ENCODE measurements at places on chromosomes 13 and 19. TPM values are rescaled to one million over a fixed set of nuclear protein-coding genes. Genes with fewer than 3 reads are reported as not detected.
A peak's percentile ranks its signal among the peaks of the same experiment; 100 is the strongest.

DNA sequence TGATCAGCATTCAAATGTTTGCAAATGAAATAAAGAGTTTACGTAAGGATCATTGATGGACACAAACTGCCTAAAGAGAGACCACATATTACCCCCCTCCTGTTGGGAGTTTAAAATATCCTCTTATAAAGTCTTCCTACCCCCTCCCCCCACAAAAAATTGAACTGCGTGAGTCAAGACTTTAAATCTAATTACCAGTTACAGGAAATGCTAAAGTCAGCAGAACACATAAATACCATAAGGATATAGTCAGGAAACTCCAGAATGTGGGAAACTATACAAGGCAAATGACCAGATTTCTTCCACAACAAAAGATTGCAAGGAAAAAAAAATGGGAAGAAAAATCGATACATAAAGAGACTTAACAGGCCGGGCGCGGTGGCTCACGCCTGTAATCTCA is 44.4 kb upstream of the FARP1 start:
- no peak overlapping the region for H3K4me3 ChIP-seq
- H3K27me3 ChIP-seq = no peaks in the 10 kb centered on the region
- H3K4me1 ChIP-seq = no peaks in the 10 kb centered on the region
- H3K36me3 ChIP-seq = no peaks in the 10 kb centered on the region
- H3K27ac ChIP-seq = no peak overlapping the region

GRCh38 chr13:59346999-59347723 is 816.6 kb downstream of the DIAPH3 start:
- no peaks in the 10 kb centered on the region for H3K4me1 ChIP-seq
- no peak overlapping the region for H3K4me3 ChIP-seq
- H3K27me3 ChIP-seq = no peaks in the 10 kb centered on the region
- H3K36me3 ChIP-seq = no peaks in the 10 kb centered on the region
- H3K27ac ChIP-seq = no peak overlapping the region

Gene CERS1
- total RNA-seq = 0.20 TPM

GRCh38 chr19:18596752-18597157 is 8.2 kb downstream of the REX1BD start:
- H3K36me3 ChIP-seq = no peaks in the 10 kb centered on the region
- peaks cover 8% of the 10 kb centered on the region for H3K4me1 ChIP-seq
- no peak overlapping the region for H3K27ac ChIP-seq
- no peaks in the 10 kb centered on the region for H3K27me3 ChIP-seq
- no peak overlapping the region for H3K4me3 ChIP-seq

DNA sequence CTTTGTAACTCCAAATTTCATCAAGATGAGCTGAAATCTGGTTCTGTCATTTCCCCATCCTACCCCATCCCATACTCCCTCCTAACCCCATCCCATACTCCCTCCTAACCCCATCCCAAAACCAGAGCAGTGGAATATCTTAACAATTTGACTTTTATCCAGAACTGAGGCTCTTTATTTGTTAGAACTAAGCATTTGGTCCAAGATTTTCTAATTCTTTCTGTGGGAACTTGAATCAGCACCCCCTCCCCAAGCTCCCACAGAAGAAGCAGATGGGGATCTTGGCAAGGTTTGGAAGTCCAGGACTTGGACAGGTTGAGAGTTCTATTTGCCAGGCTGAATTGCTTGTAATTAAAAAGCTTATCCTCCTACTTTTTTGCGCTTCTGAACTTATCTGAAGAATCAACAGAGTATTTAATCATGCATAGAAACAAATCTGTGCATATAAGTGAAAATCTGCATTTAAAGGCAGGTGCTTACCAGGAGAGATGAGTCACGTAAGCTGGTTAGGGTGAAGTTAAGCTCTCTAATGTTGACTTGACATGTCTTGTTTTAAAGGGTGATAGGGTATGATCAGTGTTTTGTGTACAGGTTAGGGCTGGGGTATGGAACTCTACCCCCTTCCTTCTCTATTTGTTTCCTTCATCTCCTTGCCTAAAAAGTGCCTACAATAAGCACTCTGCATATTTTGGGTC is 111.1 kb downstream of the COG6 start:
- no peak overlapping the region for H3K27ac ChIP-seq
- no peak overlapping the region for H3K4me3 ChIP-seq
- no peak for DNase-seq
- H3K36me3 ChIP-seq = no peaks in the 10 kb centered on the region

DNA sequence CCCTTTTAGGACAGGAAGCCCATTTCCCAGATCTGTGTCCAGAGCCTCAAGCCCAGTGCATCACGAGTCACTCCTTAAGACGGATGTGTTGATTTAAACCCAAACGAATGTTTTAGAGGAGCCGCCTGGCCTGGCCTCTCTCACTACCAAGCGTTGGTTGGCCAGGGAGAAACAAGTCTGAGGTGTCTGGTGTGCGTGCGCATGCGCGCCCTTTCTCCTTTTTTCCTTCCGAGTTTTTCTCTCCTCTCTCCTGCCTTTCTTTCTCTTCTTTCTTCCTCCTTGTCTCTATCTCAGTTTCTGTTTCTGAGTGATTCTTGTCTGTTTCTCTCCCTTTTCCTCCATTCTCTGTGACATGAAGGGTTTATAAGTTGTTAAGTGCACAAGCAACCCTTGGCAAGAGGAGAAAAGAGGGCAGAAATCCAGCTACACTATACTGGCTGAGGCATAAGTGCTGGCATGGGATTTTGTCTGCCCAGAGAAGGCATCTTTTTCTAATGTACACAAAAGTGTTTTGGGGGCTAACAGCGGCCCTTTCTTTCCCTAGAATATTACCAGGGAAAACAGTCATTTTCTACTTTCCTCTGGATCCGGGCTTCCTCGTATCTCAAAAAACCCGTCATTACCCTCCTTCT is 170.5 kb downstream of the DNAJC15 start:
- no peaks in the 10 kb centered on the region for H3K27me3 ChIP-seq
- no peak for DNase-seq
- H3K4me3 ChIP-seq = no peak overlapping the region
- no peaks in the 10 kb centered on the region for H3K4me1 ChIP-seq

- no peaks in the 10 kb centered on the region for H3K36me3 ChIP-seq
- no peaks in the 10 kb centered on the region for H3K4me1 ChIP-seq
- no peak overlapping the region for H3K27ac ChIP-seq
- no peak for DNase-seq
These were observed 494.9 kb downstream of the GPC6 start for GRCh38 chr13:93721483-93721882.

DNA sequence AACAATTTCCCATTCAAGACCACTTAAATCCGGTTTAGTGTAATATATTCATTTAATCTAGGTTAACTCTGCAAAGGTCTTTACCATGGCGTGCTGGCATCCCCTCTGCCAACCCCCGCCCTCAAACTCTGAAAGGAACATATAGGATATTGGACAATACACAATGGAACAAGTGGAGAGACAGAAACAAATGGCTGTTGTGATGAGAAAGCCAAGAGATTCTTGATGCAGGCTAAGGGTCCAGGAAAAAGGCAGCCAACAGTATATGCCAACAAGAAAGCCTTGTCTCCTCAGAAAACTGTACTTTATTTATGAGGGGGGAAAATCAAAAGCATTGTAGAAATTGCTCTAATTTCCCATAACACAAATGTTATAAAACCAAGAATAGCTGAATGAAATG is 407.3 kb upstream of the SGCG start:
- H3K4me3 ChIP-seq = no peak overlapping the region
- H3K27me3 ChIP-seq = no peaks in the 10 kb centered on the region
- H3K27ac ChIP-seq = no peak overlapping the region
- H3K36me3 ChIP-seq = no peaks in the 10 kb centered on the region

- no peak overlapping the region for H3K4me3 ChIP-seq
- no peak overlapping the region for H3K27ac ChIP-seq
- DNase-seq = no peak
- peaks cover 35% of the 10 kb centered on the region for H3K4me1 ChIP-seq
These were observed 17.7 kb downstream of the PLEKHF1 start for GRCh38 chr19:29683009-29683408.

GRCh38 chr19:40279761-40280607 is 5.2 kb downstream of the AKT2 start:
- no peak for DNase-seq
- peaks cover 30% of the 10 kb centered on the region for H3K4me1 ChIP-seq
- H3K4me3 ChIP-seq = no peak overlapping the region
- H3K36me3 ChIP-seq = no peaks in the 10 kb centered on the region
- peak overlapping the region; percentile 35 for H3K27ac ChIP-seq

Gene ELSPBP1
- not detected for total RNA-seq

GRCh38 chr19:46785054-46785979 is 3.1 kb downstream of the SLC1A5 start:
- DNase-seq = no peak
- peaks cover 25% of the 10 kb centered on the region for H3K4me1 ChIP-seq
- peaks cover 37% of the 10 kb centered on the region for H3K36me3 ChIP-seq
- peak overlapping the region; percentile 65 for H3K4me3 ChIP-seq
- H3K27ac ChIP-seq = peak overlapping the region; percentile 85

DNA sequence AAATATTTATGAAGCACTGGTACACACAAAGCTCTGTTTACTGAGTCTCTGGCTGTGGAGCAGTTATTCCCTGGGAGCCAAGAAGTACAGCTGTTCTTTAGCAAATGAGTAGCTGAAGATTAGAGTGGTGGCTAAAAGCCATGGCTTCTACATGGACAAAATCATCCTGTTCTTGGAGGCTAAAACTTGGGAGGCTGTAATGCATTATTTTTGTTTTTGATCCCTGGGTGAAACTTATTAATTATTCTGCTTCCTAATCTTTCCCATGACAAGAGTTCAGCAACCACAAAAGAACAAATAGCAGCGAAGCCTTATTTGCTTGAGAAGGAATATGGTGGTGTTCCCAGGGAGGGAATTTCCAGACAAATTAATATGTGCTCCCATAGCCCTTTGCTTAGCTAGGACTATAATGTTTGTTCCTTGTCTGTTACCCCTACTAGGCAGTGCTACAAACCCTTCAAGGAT is 109.5 kb downstream of the DCT start:
- H3K27me3 ChIP-seq = no peaks in the 10 kb centered on the region
- DNase-seq = no peak
- no peak overlapping the region for H3K27ac ChIP-seq
- no peaks in the 10 kb centered on the region for H3K36me3 ChIP-seq
- no peak overlapping the region for H3K4me3 ChIP-seq

Gene NLRP12
- 12.2 TPM for total RNA-seq

Gene KISS1R
- total RNA-seq = not detected

Gene ERICH4
- total RNA-seq = not detected

- H3K4me1 ChIP-seq = no peaks in the 10 kb centered on the region
- no peak for DNase-seq
- H3K27me3 ChIP-seq = peaks cover 6% of the 10 kb centered on the region
- H3K36me3 ChIP-seq = no peaks in the 10 kb centered on the region
- no peak overlapping the region for H3K27ac ChIP-seq
- no peak overlapping the region for H3K4me3 ChIP-seq
These were observed 167.2 kb downstream of the UQCRFS1 start for GRCh38 chr19:29045679-29046254.

DNA sequence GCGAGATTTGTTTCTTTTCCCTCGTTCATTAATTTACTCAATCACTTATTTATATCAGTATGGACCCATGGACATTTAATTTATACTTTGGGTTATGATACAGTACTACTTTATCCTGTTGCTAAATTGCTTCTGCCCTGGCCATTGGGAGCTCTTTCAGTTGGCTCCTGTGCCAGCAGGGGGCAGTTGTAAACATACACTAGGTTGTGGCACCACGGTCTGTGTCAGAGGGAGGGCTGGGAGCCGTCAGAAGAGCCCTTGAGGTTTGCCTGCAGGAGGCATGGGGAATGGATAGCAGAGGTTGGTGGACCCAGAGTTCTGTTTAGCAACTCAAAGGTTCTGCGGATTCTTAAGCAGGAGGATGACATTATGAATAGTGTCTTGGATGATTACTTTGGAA is 94.3 kb downstream of the ERCC5 start:
- H3K36me3 ChIP-seq = no peaks in the 10 kb centered on the region
- H3K27ac ChIP-seq = no peak overlapping the region
- H3K4me3 ChIP-seq = no peak overlapping the region

DNA sequence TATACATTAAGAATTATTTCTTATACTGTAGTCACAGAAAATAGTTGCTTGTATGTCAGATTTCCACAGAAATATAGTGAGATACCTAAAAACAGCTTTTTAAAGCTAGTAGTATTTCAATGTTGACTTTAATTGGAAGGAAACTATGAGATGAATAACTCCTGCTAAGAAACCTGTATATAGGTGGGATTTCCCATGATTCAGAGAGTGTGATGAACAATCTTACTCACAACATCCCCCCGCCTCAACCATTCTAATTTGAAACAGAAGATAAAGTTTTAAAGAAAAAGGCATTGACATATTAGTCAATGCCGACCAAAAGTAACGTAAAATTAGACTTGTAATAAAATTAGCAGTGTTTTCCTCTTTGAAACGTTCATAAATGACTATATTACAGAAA is 1.4 kb upstream of the MIR17HG start:
- H3K36me3 ChIP-seq = peaks cover 8% of the 10 kb centered on the region
- H3K4me1 ChIP-seq = peaks cover 15% of the 10 kb centered on the region
- H3K4me3 ChIP-seq = no peak overlapping the region

Gene PTH2
- not detected for total RNA-seq

DNA sequence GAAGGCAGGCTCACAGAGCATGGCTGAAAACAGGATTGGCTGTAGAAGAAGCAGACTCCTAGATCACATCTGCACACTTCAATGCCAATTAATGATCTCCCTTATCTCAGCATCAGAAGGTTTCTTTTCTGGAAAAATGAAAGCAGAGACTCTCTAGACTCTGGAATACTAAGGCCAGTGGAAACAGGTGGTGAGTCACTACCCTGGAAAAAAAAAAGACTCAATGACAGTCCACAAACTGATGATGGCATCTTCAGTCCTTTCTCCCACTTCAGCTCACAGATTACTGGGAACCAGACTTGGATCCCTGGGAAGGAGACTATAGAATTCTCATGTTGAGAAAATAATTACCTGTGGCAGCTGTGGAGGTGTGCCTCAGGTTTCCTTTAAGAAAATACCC is 47.5 kb upstream of the MBNL2 start:
- no peaks in the 10 kb centered on the region for H3K36me3 ChIP-seq
- no peak overlapping the region for H3K4me3 ChIP-seq
- no peaks in the 10 kb centered on the region for H3K4me1 ChIP-seq
- H3K27ac ChIP-seq = no peak overlapping the region
- H3K27me3 ChIP-seq = no peaks in the 10 kb centered on the region
- DNase-seq = no peak

DNA sequence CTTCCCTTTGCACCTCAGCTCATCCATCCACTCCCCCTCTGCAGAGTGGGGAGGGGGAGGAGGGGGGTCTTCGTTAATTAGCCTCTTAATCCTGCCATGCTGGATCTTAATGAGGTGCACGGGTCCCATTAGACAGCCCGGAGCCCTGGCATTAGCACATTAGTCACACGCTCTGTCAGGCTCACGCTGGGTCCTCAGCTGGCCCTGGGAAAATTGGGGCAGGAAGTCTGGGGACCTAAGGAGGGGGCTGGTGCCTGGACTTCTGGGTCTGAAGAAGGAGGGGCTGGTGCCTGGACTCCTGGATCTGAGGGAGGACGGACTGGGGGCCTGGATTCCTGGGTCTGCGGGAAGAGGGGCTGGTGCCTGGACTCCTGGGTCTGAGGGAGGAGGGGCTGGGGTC is 444 bp upstream of the NCCRP1 start:
- no peaks in the 10 kb centered on the region for H3K4me1 ChIP-seq
- H3K4me3 ChIP-seq = no peak overlapping the region
- H3K27ac ChIP-seq = no peak overlapping the region
- H3K36me3 ChIP-seq = no peaks in the 10 kb centered on the region

- H3K27me3 ChIP-seq = no peaks in the 10 kb centered on the region
- no peak overlapping the region for H3K4me3 ChIP-seq
- peak overlapping the region; percentile 90 for H3K27ac ChIP-seq
- DNase-seq = no peak
These were observed 26.9 kb downstream of the TMED1 start for GRCh38 chr19:10808937-10809649.

- H3K4me3 ChIP-seq = no peak overlapping the region
- H3K4me1 ChIP-seq = peaks cover 13% of the 10 kb centered on the region
- no peak for DNase-seq
- no peaks in the 10 kb centered on the region for H3K36me3 ChIP-seq
- H3K27ac ChIP-seq = no peak overlapping the region
These were observed 15.3 kb downstream of the TTYH1 start for GRCh38 chr19:54430306-54431254.

Gene ZNF865
- total RNA-seq = 13.7 TPM

Gene TMEM86B
- 1.9 TPM for total RNA-seq

Data from left lung (tissue), 14 donors.